ENCODE measurements at places on chromosomes 4 and X. TPM values are rescaled to one million over a fixed set of nuclear protein-coding genes. Genes with fewer than 3 reads are reported as not detected.

F9 gene
- not detected for total RNA-seq

TDO2 gene
- not detected for total RNA-seq

CLCN5 gene
- 8.6 TPM for total RNA-seq

CT83 gene
- total RNA-seq, result not detected

GPC3 gene
- 55.3 TPM for total RNA-seq

NLGN3 gene
- not detected for total RNA-seq

PASD1 gene
- total RNA-seq, result not detected

GPM6B gene
- 29.6 TPM for total RNA-seq

RHOXF2 gene
- total RNA-seq, result not detected

STAP1 gene
- total RNA-seq, result not detected

SPANXN1 gene
- not detected for total RNA-seq

KLB gene
- total RNA-seq, result 0.64 TPM

TRAM1L1 gene
- total RNA-seq, result 0.33 TPM

FGF13 gene
- 0.22 TPM for total RNA-seq

ARHGEF38 gene
- total RNA-seq, result 5.9 TPM

SATL1 gene
- total RNA-seq, result not detected

SUPT20HL2 gene
- not detected for total RNA-seq

F8A2 gene
- not detected for total RNA-seq

HSPA4L gene
- 1.8 TPM for total RNA-seq

ATOH1 gene
- not detected for total RNA-seq

POU4F2 gene
- not detected for total RNA-seq

GPR82 gene
- not detected for total RNA-seq

UGT2B10 gene
- total RNA-seq, result not detected

ALPK1 gene
- total RNA-seq, result 35.3 TPM

LPAR4 gene
- total RNA-seq, result 0.14 TPM

FAM236C gene
- not detected for total RNA-seq

SMIM31 gene
- 0.61 TPM for total RNA-seq

PSAPL1 gene
- not detected for total RNA-seq

MND1 gene
- 3.2 TPM for total RNA-seq

PABPC1L2B gene
- not detected for total RNA-seq

HTRA3 gene
- total RNA-seq, result 51.1 TPM

PNMA6E gene
- not detected for total RNA-seq

HS6ST2 gene
- 2.5 TPM for total RNA-seq

SH3D19 gene
- 91.2 TPM for total RNA-seq

MAGEB17 gene
- not detected for total RNA-seq
